ENCODE measurements at places on chromosomes 5 and 9.

- no peak for DNase-seq
These were observed 16.6 kb upstream of the RALGDS start for GRCh38 chr9:133137451-133138231.

GRCh38 chr5:56705217-56705616 lies 110.1 kb upstream of the MAP3K1 start:
- DNase-seq = no peak

- no peak for DNase-seq
These were observed 483 bp upstream of the PLPP6 start for GRCh38 chr9:4661611-4662010.

DNA sequence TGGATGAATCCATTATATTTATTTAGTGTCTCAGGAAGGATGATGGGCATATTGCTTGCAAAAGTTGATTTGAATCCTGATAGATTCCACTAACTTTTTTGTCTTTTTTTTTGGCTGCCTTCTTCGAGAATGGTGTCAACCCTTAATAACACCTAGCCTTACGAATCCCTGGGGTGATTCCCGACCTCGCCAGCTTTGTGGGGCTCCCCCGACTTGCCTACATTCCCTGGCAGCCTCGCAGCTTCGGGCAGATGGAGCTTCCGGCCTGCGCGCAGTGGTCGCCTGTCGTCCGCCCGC lies 366 bp upstream of the DOCK8 start:
- no peak for DNase-seq

DNA sequence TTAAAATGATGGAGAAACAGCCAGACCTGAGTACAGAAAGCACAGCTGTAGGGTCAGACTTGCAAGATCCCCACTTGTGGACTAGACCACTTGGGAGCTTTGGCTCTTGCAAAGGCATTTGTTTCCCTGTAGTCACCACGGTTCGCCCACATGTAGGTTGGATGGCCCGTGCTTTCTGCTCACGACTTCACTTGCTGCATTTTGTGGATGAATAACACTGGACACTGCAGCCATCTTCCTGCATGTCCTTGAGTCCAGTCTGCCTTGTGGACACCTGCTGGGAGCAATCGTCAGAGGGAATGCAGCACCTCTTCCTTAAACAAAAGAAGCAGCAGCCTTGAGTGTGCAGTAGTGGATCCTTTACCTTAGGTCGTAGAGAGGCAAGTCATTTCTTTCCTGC lies 372.9 kb upstream of the IRX2 start:
- DNase-seq = no peak

- DNase-seq = no peak
These were observed 138.2 kb upstream of the LPAR1 start for GRCh38 chr9:111176511-111176910.

GRCh38 chr9:91427873-91428272 lies 4.2 kb upstream of the NFIL3 start:
- DNase-seq = peak; percentile 59

DNA sequence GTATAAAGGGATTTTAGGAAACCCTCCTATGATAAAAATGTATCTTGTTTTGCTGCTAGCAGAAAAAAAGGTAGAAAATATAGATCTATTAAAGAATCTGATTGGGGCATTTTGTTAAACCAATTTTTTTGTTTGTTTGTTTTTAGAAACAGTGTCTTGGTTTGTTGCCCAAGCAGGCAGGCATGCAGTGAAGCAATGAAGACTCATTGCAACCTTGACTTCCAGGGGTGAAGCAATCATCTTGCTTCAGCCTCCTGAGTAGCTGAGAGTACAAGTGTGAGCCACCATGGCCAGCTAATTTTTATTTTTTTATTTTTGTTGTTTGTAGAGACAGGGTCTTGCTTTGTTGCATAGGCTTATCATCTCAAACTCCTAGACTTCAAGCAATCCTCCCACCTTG lies 755.8 kb upstream of the EDIL3 start:
- no peak for DNase-seq

Measured in astrocyte of the spinal cord (primary cell).